NB4 (cell line): ENCODE measurements at places on chromosomes 6 and 20.
A peak's percentile ranks its signal among the peaks of the same experiment; 100 is the strongest.

DNA sequence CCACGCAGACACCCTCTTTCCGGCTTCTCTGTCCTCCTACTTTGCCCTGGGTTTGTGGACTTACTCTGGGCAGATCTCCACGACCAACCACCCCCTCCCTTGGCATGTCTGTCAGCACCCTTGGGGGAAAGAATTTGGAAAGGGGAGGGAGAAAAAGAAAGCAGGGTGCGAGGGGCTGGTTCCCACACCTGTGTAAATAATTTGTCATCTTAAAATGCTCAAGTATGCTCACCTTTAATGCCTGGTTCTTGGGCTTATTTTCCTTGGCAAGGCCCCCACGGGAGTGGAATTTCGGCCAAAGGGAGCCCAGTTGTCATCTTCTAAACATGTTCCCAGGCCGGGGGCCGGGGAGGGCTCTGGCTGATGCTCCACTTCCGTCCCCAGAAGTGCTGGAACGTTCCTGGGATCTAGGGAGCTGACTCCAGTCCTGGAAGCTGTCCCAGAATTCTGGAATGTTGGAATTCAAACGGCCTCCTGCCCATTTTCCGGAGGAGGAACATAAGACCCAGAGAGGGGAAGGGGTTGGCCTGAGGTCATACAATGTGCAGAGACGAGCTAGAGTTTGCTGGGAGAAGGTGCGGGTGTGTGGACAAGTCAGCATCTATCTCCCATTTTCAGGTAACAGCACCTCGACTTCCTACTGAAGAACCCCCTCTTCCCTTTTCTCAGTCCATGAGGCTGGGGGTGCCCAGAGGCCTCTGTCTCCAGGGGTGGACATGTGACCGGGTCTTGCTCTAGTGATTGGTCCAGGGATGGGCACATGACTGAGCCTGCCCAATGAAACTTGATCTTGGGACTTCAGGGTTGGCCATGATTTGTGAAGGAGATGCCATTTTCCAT, 122.3 kb downstream of the CEBPB start:
- DNase-seq: no peak

GRCh38 chr6:155004017-155004416, 8.9 kb downstream of the TIAM2 start:
- DNase-seq: no peak

- DNase-seq: no peak
Observed at GRCh38 chr6:117960877-117961276, 53.8 kb downstream of the SLC35F1 start.

DNA sequence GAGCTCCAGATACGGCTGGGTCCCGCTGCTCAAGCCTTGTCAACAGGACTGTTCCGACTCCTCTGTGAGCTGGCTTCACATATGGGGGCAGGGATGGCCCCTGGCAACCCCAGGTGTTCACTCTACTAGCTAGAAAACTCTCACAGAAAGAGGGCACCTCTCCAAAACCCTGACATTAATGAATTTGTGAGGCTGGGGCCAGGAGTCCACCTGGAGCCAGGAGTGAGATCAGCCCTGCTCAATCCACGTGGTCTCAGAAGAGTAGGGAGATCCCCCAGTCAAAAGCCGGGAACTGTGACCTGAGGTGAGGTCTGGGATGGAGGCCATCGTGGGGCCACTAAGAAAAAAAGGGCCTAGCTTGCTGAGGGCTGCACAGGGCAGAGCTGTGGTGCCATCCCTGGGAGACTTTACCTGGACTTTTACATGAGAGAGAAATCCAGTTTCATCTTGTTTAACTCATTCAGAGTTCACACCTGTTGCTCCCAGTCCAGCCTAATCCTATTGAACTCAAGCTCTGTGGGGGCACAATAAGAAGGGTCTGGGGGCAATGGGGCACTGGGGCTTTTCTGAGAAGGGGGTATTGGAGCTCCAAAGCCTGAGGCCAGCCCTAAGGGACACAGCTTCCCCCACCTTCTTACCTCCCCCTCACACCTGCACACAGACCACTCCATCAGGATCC, 144.3 kb upstream of the MLN start:
- no peak for DNase-seq

DNA sequence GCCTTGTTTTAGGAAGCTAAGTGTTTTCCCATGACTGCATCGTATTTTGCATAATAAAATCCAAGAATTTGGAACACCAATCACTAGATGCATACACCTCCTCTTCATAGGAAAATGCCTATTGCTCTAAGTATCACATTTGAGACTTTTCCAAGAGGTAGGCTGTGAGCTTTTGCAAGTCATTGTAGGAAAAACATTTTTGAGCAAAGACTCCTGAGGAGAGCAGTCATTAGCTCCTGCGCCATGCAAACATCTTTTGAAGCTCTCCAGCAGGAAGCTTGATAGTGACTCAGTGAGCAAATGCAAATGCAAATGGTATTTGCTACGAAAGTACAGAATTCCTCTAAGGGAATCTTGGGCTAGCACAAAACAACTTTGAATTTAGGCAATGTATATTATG, 750.4 kb downstream of the QKI start:
- DNase-seq: no peak

- DNase-seq: no peak
Observed at GRCh38 chr6:108619431-108620197, 58.9 kb downstream of the FOXO3 start.

GRCh38 chr6:1379017-1379787, 10.2 kb upstream of the FOXF2 start:
- DNase-seq: no peak

GRCh38 chr6:134863763-134864510, 86.0 kb downstream of the ALDH8A1 start:
- no peak for DNase-seq

DNA sequence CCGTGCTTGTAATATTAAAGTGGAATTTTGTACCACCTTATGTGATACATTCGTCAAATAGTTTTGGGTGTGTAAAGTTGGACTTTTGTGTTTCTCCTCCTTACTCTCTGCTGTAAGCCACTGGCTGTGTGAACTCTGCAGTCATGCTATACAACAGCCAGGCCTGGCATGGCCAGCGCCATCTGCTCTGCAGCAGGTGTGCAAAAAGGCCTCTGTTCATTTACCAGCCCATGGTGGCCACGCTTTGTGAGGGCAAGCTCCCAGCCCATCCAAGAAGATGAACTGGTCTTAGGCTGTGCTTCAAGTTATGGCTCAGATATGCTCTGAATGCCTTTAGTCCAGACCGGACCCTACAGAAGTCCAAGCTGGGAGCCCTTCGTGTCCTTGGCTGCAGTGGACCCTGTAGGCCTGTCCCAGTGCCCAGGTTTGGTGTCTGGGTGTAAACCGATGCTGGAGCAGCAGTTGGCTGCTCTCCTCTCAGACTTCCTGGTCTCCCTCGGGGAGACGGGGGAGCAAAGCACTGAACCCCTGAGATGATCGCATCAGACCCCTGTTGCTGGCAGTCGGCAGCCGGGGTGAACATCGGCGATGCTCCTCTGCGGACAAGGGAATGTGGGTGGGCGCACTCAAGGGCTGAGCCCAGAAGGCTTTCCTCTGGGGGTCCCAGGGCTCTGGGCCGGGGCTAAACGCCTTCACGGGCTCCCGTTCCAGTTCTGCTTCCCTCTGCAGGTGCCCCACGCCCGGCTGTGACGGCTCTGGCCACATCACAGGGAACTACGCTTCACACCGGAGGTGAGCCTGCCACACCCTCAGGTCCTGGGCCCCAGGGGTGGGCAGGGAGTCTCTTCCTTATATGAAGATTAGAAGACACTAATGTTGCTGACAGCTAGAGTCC, 28.6 kb upstream of the PCMTD2 start:
- no peak for DNase-seq

DNA sequence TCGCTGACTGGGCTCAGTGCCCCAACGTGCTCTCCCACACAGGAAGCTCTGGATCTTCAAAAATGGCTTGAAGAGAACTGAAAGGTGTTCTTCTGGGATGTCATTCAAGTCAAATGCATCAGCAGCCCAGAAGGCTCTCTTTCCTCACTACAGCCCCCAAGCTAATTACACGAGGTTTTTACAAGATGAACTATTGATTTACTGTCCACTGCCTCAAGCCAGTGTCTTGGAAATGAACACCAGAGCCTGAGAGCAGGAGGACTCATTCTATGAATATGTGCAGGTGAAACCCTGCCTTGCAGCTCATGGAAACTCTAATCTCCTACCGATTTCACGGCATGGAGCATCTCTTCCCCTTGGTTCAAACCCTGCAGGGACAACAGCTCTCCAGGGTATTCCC, 98.9 kb upstream of the CST7 start:
- DNase-seq: no peak

DNA sequence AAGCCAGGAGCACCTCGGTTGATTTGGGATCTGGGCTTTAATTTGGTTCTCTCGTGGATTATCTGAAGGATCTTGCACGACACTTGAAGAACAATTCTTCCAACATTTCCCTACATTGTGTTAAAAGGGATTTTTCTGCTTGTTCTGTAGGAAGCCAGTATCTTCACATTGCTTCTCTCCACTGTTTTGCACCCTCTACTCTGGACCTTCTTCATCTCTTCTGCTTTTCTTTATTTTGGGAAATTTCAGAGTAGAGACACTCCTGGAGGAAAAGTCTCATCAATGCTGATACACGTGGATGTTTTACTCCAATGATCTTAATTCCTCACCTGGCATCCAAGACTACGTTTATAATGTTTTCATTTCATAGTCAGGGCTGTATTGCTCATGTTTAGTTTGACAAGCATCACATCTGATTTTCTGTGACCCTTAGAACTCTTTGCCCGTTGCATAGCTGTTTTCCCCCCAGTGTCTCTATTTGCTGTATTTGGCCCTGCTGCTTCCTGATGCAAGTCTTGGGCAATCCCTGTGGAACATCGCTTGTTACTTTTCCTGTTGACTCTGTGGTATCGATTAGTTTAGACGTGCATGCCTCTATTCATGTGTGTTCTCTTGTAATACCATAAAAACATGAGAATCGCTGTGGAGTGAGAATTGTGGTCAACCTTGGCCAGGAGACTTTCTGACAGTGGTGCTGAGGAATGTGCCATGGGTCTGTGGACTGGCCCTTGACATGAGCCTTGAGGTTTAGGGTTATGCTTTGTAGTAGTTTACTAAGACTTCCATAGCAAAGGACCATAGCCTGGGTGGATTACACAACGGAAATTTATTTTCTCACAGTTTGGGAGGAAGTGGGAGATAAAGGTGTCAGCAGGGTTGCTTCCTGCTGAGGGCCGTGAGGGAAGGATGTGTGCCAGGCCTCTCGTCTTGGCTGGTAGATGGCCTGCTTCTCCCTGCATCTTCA, 12.5 kb downstream of the PLCB1 start:
- peak; percentile 81 for DNase-seq

GRCh38 chr6:76633259-76633658, 560.8 kb upstream of the IMPG1 start:
- DNase-seq: peak; percentile 9

DNA sequence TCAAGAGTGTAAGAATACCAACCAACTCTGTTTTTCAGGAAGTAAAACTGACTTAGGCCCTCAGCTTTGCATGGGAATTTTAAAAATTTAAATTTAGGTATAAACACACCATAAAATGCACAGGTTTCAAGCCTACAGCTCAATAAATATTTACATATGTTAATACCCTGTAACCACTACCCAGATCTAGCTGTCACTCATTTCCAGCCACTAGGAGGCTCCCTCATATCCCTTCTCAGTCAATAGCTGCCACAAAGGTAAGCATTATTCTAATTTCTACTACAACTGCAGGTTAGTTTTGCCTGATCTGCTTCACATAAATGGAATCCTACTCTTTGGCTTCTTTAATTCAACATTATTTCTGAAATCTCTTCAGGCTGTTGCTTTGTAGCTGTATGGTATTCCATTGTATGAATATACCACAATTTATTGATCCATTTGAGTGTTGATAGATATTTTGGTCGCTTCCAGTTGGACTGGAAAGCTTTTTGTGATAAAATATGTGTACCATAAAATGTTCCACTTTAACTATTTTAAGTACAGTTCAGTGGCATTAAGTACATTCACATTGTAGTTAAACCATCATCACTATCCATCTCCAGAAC, 32.5 kb upstream of the MEI4 start:
- DNase-seq: peak; percentile 35

DNA sequence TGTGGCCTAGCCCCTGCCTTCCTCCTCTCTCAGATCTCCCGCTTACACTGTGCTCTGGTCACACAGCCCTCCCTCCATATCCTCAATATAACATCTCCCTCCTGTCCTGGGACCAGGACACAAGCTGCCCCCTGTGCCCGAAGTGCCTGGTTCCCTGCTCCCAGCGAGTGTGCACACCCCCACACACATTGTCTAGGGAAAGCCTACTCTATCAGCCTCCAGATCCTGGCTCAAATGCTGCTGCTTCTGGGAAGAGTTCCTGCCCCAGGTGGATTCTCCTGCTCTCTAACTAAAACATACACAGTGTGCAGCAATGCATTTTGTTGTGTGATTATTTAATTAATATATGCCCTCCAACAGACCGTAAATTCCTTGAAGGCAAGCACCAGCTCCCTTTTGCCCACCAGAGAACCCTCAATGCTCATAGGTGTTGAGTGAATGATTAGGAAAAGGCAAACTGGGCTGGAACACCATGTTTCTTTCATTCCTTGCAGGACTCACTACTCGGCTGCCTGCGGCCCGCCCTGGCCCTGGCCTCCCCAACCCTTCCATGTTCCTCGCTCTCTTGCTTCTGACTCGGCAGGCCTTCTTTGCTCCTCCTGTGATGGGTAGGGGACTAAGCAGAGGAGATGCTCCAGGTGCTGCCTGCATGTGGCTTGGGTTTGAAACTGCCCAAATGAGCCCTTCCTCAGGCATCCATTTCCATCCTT, 194.6 kb downstream of the ZDHHC14 start:
- DNase-seq: no peak

DNA sequence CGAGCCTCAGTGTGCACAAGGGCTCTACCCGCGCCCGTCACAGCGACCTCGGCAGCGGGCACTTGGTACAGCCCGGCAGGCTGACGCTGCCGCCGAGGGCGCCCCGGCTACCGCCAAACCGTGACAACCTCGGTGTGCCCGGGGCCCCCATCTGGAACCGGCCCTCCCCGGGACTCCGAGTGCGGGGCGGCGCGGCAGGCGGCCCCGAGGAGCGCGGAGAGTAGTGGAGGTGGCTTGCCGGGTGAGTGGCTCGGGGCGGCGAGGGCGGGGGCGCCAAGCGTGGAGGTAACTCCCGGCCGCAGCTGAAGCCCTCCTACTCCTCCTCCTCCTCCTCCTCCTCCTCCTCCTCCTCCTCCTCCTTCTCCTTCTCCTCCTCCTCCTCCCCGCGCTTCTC, at the start of gene ISM1:
ISM1 (plus strand) TSS at position 371 of the 394 bp plus-strand sequence. CDS start 503 bp downstream, outside the sequence.
- DNase-seq: no peak

DNA sequence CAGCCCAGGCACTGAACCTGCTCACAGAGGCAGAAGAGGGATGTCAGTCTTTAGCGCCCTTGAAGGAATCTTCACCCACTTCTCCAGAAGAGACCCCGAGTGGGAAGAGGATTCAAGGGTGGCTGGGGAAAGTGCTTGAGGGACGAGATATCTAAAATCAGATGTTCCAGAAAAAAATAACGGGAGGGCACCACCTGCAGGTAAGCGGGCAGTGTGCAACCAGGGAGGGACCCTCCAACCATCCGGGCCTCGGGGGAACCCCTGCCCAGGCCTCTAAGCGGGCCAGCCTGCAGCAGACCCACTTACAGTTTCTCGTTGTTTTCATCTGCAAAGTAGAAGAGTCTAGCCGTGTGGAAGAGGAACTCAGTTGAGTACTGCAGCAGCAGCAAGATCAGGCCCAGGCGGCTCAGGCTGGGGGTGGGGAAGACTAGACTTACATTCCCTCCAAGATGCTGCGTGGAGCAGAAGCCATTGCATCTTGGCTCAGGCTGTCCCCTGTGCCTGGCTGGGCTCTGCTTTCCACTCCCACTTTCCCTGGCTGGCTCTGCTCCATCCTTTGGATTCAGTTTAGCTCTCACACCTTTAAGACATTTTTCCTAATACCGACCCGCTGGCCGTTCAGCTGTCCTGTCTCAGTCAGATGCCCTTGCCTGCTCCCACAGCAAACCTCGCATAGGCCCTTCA, 71.0 kb downstream of the TRAM2 start:
- DNase-seq: no peak

GRCh38 chr20:17109307-17109706, 117.5 kb upstream of the PCSK2 start:
- DNase-seq: no peak
